ENCODE measurements at places on chromosomes 11 and 22. TPM values are rescaled to one million over a fixed set of nuclear protein-coding genes. Genes with fewer than 3 reads are reported as not detected.

LRRC32 gene
- total RNA-seq: 0.41 TPM

BCR gene
- total RNA-seq: 46.1 TPM

JAML gene
- total RNA-seq: 0.82 TPM

CRYBB2 gene
- not detected for total RNA-seq

SLC22A25 gene
- total RNA-seq: not detected

PDHX gene
- total RNA-seq: 46.1 TPM

APOA4 gene
- total RNA-seq: not detected

OR10A2 gene
- total RNA-seq: not detected

KLHL35 gene
- total RNA-seq: 28.5 TPM

OR52N4 gene
- total RNA-seq: not detected

OR8D1 gene
- not detected for total RNA-seq

MN1 gene
- total RNA-seq: 26.5 TPM

TUB gene
- total RNA-seq: 83.2 TPM

WT1 gene
- total RNA-seq: not detected

CARD18 gene
- not detected for total RNA-seq

PIWIL4 gene
- total RNA-seq: 7.7 TPM

SLN gene
- 35.5 TPM for total RNA-seq

F2 gene
- total RNA-seq: not detected

LMNTD2 gene
- not detected for total RNA-seq

MPZL2 gene
- 1.6 TPM for total RNA-seq

POTEH gene
- total RNA-seq: not detected

UPK2 gene
- total RNA-seq: not detected

Measured in frontal cortex (tissue), 4 donors.